HT-29 (cell line): ENCODE measurements at places on chromosomes 3 and 15.

DNA sequence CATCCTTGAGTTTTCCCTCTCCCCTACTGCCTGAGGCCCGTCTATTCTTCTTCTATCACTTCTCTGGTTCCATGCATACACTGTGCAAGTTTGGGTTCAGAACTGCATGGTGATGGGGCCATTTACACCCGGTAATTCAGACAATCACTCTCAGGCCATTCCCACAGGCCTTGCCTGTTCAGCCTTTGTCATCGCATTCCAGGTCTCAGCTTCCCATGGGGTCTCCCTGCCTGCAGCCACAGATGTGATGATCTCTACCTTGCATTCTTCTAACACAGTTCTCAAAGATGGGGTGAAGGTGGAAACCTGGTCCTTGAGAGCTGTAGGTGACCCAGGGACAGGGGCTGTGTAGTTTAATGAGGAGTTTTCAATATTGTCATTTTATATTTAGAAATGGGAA, 209.2 kb upstream of the TOPAZ1 start:
- no peak for DNase-seq

DNA sequence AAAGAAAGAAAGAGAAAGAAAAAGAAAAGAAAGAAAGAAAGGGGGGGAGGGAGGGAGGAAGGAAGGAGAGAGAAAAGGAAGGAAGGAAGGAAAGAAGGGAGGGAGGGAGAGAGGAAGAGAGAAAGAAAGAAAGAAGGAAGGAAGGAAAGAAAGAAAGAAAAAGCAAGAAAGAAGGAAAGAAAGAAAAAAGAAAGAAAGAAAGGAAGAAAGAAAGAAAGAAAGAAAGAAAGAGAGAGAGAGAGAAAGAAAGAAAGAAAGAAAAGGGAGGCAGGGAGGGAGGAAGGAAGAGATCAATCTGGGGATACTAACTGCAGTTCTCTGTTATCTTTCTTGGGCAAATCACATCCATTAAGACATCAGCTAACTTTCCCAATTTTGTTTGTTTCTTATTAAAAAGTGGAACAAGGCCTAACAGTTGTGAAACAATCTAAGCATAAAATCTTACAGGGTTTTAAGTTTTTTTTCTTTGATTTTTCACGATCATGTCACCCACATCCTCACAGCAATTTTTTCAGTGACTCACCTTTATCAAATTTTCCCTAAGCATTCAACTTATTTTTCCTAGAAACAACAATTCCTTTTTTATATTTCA, 36.8 kb downstream of the TBC1D2B start:
- DNase-seq: no peak

DNA sequence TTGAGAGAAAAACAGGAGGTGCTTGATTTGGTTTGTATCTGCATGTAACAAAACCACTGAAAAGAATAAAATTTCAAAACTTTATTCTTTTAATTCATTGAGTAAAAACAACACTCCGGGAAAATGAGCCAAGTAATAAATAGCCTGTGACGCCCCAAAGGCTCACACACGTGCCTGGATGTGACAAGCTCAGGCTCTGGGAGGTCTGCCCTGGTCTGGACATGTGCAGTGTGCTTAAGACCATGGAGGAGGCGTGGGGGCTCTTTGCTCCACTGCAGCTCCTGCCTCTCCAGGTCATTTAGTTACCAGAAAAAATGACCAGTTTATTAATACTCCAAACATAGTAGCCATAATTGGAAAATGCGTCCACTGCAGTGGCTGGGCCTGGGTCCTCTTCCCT, 8.6 kb upstream of the NME9 start:
- DNase-seq: no peak

- peak; percentile 64 for DNase-seq
These were observed at the start of gene FAM174B for GRCh38 chr15:92655178-92655995. Gene FAM174B (minus strand): TSS chr15:92655775.

DNA sequence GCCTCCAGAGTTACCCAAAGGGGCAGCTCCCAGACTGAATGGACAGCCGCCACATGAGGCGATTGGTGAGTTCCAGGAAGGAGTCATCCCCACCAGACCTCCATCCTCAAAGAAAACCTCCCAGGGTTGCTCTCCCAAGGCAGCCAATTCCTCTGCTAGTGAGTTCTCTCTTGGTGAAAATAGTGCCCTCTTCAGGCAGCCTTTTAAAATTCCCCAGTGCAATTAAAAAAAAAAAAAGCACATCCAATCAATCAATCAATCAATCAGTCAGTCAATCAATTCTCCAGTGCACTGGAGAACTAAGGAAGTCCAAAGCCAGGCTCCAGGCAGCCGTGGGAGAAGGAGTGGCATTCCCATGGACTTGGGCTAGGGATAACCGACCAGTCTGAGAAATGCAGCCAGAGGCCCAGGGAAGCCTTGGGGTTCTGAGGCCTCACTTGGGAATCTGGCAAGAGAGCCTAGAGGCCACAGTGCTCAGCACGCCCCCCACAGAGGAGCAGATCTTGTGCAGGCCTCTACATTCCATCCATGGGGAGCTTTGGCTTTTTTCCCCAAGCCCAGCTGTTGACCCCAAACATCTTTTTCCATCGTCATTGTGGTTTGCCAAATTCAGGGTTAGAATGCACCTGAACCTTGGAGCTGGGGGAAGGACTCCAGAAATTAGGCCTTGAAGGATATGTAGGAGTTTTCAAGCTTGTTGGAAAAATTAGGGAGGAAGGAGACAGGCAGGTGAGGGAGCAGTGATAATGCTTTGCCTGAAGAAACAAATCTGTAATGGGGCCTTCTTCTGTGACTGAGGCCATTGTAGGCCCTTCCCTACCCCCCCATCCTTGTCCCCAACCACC, 4.8 kb downstream of the PAQR5 start:
- no peak for DNase-seq

DNA sequence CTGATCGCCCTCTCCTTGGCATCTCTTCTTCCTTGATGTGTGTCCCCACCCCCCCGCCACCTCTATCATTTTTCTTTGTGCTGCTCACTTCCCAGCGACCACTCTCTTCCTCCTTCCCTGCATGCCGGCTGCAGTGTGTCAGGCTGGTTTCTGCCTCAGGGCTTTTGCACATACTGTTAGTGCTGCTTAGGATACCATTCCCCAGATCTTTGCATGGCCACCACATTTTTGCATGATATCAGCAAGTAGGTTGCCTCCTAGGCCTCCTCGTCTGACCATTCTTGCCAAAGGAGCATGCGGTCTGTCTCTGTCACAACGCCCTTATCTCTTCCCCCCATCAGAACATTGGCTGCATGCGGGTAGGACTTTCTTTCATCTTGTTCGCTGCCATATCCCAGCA, 12.5 kb downstream of the FBLN2 start:
- no peak for DNase-seq

DNA sequence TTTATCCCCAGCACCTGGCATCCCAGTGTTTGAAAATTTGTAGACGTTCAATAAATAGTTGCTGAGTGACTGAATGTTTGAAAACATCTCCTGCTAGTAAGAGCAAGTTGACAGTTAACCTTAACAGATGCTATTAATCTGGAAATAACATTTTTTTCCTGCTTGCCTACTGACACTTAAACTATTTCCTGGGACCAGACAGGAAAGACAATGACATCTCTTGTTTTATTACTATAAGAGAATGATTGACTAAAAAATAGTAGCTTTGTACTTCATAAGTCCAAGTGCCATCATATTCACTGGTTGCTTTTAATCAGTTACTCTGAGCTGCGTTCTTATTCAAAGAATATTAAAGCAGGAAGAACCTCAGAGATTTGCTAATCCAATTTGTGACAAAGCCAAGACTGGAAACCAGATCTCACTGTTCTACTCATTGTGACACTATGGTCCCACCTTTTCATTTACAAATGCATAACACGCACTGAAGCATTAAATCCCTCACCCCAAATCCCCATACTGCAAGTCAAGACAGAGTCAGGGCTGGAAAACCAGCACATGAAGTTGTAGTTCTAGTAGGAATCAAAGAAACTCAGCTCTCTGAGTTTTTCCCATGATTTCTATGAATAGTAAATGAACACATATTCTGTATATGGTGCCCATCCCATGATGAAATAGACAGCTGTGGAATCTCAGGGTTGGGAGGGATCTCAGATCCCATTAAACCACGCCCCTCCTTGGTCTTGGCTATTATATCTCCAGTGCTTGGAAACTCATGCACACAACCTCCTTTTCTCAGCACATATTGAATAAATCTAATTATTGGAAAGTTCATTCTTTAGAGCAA, 212.7 kb upstream of the P2RY1 start:
- DNase-seq: no peak

DNA sequence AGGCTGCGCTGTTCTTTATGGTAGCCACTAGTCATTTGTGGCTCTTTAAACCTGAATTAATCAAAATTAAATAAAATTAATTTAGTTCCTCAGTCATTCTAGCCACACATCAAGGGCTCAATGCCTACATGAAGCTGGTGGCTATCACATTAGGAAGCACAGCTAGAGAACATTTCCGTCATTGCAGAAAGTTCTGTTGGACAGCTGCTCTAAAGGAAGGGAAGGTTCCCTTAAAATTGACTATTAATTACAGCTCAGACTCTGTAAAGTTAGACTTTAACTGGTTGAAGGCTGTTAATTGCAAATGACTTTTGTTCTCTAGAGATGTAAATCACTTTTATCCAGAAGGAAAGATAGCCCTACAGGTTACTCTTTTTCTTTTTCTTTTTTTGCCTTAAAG, 202.7 kb upstream of the ADAMTS9 start:
- no peak for DNase-seq

DNA sequence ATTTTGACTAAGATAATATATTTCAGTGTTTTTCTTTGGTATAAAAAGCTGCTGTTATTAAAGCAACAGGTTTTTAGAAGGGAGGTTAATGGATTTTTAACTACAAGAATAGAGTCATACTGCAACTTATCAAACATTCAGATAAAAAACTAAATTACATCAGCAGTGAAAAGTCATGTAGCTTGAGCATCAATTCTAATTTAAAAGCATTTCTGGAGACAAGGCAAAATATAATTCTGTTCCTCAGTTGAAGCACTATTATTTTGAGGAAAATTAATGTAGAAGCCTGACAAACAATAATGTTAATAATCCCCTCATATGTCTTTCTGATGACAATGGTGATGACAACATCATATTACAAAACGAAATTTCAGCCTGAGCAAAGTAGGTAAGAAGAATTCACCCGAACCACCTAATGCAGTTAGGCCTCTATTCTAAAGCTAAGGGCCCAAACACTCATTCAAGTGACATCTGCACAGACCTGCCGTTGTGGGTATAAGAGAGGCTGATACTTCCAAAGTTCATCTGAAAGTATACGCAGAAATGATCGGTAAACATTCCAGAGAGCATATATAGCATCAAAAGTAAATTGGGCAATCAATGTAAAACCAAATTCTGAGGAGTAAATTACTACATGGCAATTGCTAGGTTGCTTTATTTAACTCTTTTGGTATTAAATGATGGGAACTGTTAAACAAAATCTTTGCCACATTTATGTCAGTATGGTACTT, 12.8 kb upstream of the ROBO2 start:
- no peak for DNase-seq

GRCh38 chr15:90309020-90309419, 43.1 kb upstream of the ZNF774 start:
- DNase-seq: no peak

GRCh38 chr3:126971891-126972351, 11.0 kb upstream of the PLXNA1 start:
- DNase-seq: no peak

DNA sequence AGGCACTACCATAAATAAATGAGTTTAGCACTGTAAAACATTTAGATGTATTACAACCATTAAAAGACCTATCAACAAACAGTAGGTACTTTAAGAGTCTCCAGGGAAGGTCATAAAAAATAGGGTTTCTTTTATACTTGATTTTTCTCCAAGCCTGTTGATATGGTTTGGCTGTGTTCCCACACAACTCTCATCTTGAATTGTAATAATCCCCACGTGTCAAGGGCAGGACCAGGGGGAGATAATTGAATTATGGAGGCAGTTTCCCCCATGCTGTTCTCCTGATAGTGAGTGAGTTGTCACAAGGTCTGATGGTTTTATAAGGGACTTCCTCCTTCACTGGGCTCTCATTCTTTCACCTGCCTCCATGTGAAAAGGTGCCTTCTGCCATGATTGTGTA, 468.9 kb upstream of the UBE2E2 start:
- DNase-seq: no peak

- no peak for DNase-seq
These were observed 375 bp downstream of the CLCN2 start for GRCh38 chr3:184360929-184361531.

DNA sequence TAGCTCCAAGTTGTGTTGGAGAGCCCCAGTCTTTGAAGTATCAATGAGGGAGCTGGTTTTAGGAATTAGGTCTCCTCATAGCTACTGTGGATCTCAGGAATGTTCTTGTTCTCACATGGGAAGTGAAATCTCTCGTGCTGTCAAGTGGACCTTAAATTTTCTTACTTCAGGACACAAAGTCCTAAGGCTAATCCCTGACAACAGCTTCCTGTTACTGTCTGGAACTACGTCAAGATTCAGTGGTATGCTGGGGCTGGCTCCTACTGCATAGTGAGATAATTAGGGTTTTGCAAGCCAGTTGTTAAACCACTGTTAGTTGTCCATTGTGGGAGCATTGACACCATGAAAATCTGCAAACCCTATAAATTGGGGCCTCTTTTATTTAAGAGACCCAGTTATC, 22.8 kb downstream of the MESP1 start:
- DNase-seq: no peak

GRCh38 chr15:37098468-37099318, 1.7 kb downstream of the MEIS2 start:
- DNase-seq: peak; percentile 57

DNA sequence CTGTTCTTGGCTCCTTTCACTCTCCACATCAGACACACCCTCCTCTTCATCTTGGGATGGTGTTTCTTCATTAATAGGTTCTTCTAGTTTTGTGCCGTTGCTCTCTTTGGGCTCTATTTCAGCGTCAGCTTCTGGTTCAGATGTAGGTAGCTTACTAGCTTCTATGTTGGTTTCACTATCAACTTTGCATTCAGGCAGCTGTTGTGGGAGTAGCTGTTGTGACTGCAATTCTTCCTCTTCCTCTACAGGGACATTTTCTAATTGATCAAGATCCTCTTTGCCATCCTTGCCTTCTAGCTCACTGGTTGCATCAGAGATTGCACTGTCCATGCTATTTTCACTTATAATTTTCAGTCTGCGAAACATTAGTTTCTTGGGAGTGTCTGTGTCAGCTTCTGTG, 80.1 kb downstream of the SETD2 start:
- no peak for DNase-seq

GRCh38 chr15:78342021-78342420, 1.9 kb downstream of the CRABP1 start:
- no peak for DNase-seq
